ENCODE measurements at places on chromosomes 5 and 9. TPM values are rescaled to one million over a fixed set of nuclear protein-coding genes. Genes with fewer than 3 reads are reported as not detected.

Gene WDR70
- 34.4 TPM for polyA plus RNA-seq

Gene PCDHGA9
- 21.4 TPM for polyA plus RNA-seq

Gene PCDHGA5
- 15.5 TPM for polyA plus RNA-seq

Gene THG1L
- 13.9 TPM for polyA plus RNA-seq

Gene PDGFRB
- 86.9 TPM for polyA plus RNA-seq

Gene STKLD1
- 2.5 TPM for polyA plus RNA-seq

Gene ARSI
- polyA plus RNA-seq = 5.0 TPM

Gene DOCK8
- 10.6 TPM for polyA plus RNA-seq

Gene FBP2
- polyA plus RNA-seq = not detected

Gene SYNPO
- 17.4 TPM for polyA plus RNA-seq

Gene SGCD
- 19.1 TPM for polyA plus RNA-seq

Gene PCDHAC1
- 3.6 TPM for polyA plus RNA-seq

Gene ANXA2R
- 0.57 TPM for polyA plus RNA-seq

Gene SHISAL2B
- polyA plus RNA-seq = 2.9 TPM

Gene B4GALT1
- 12.0 TPM for polyA plus RNA-seq

Gene UHRF2
- polyA plus RNA-seq = 37.7 TPM

Gene F12
- 15.1 TPM for polyA plus RNA-seq

Gene SUSD3
- 5.6 TPM for polyA plus RNA-seq

Gene TMC1
- 1.4 TPM for polyA plus RNA-seq

Gene DBH
- polyA plus RNA-seq = 1.3 TPM

Gene SPATA31E1
- polyA plus RNA-seq = not detected

Gene LOX
- 10.0 TPM for polyA plus RNA-seq

Gene FABP6
- polyA plus RNA-seq = 4.9 TPM

Gene CKMT2
- polyA plus RNA-seq = 7.2 TPM

Gene GLE1
- 20.8 TPM for polyA plus RNA-seq

Gene MLANA
- 0.49 TPM for polyA plus RNA-seq
